ENCODE measurements at places on chromosomes 4 and X. TPM values are rescaled to one million over a fixed set of nuclear protein-coding genes. Genes with fewer than 3 reads are reported as not detected.

DNA sequence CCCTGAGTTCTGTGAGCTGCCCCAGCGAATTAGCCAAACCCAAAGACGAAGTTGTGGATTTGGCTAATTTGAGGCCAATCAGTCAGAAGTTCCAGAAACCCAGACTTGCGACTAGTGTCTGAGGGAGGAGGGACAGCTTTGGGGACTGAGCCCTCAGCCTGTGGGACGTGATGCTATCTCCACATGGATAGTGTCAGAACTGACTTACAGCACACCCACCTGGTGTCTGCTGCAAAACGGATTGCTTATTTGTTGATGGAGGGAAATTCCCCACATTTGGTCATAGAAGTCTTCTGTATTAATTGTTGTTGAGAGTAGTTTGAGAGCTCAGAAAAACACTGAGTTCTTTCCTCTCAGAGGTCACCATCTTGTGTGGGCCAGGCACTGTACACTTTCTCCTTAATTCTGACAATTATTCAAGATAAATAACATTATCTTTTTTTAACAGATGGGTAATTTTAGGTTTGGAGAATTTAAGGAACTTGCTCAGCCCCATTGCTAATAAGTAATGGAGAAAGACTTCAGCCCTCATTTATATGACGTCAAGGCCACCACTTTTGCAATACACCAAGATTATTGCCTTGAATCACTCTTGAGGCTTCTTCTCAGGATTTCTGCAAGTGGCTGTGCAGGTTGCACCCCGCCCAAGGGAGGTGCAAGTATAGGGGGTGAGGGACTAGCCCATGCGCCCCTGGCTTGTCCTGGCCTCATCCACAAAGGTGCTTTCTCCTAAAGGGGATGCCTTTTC is 16.7 kb downstream of the CLRN2 start:
- no peak for DNase-seq

Gene NPFFR2
- total RNA-seq: 0.60 TPM

DNA sequence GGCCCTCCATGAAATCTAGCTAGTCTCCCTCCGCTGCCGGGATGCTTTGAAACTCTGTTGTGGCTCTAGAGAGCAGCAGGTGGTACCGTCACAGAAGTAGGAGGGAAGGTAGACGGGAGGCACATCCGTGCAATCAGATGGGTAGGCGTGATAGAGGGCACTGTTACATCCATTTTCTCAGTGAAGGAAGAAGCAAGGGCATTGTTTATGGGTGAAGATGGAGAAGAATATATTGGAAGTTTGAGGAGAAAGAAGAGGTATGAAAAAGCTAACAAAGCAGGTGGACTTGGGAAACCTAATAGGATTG is 1.3 kb downstream of the ANAPC4 start:
- DNase-seq: no peak

Gene MGARP
- total RNA-seq: 0.75 TPM

Gene KIF4A
- 1.0 TPM for total RNA-seq

Gene FANCB
- 1.8 TPM for total RNA-seq

- no peak for DNase-seq
Measured at GRCh38 chr4:25892796-25893195, 21.2 kb upstream of the SMIM20 start.

DNA sequence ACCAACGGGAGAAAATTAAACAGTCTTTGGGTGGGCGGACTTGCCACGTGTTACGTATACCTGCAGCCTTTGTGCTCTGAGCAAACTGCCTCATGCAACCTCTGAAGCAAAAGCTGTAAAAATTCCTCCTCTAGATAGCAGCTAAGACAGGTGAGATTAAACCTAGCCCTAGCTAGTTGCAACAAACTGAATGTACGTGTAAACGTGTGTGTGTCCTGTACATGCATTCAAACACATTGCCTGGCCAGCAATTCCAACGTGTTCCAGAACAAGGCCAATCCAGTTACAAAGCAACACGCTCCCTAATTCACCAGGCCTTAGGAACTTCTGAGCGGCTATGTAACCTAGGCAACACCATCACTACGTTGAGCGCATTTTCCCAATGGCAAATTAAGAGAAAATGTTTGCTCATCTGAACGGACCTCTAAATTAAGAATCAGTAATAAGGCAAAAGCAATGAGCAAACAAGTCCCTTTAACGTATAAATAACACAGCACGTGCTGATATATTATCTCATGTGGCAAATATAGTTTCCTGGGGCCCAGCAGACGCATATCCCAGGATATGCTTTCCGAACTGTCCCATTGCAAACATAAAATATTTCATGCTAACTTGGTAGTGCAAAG is 792 bp downstream of the PPID start:
- no peak for DNase-seq

Gene SRPX
- total RNA-seq: 46.1 TPM

GRCh38 chrX:102832661-102833060 is 104.4 kb upstream of the RAB40AL start:
- DNase-seq: no peak

Gene ADGRG4
- total RNA-seq: 1.0 TPM

DNA sequence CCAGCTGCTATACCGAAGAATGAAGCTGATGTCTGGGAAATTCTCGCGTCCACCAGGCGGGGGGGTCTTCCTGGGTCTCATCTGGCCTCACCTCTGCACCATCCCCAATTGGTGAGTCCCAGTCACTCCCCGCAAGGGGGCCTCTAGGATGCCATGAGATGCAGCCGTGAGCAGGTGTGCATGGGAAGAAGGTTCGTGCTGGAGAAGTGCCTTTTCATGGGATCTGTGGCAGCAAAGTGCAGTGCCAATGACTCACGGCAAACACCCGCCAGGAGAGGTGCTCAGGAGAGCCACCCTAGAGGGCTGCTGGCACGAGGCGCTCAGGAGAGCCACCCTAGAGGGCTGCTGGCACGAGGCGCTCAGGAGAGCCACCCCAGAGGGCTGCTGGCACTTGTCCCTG is 55.1 kb downstream of the CPZ start:
- peak; percentile 15 for DNase-seq

DNA sequence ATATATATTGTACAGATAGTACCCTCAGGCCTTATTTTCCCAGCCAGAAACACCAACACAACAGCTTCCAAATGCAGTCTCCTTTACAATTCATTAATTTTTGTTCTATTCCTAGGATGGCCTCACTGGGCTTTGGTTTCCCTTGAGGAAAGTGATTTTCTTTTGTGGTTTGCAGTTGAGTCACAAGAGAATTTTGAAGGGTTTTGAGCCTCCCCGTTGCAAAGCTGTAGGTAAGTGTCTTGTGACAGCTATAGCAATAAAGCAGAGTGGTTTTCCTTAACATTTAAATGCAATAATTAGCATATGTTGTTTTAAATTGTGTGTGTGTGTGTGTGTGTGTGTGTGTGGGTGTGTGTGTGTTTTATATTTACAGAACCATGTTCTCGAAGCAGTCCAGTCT is 54.1 kb upstream of the WDR17 start:
- DNase-seq: no peak

Gene ANK2
- 31.4 TPM for total RNA-seq

- no peak for DNase-seq
Measured at GRCh38 chrX:13565511-13565910, 3.9 kb upstream of the EGFL6 start.

DNA sequence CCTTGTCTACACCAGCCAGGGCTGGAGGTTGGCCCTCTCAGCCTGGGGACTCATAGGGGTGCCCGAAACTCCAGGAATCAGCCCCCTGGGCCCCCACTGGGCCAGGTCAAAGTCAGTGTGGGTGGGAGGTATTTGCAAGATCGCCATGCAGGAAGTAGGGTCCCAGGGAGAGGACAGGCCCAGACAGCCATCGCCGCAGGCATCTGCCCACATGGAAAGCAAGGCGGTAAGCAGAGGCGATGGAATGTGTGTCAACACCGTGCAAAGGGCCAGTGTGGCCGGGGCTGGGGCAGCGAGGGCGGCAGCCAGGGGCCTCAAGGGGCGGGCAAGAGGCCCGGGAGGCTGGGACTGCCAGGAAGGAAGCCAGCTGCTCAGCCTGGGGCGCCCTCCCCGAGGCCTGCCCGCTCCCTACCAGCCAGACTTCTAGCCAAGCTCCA is 19.3 kb upstream of the DUSP9 start:
- DNase-seq: no peak

GRCh38 chrX:32269866-32270265 is 941.5 kb downstream of the DMD start:
- no peak for DNase-seq

Gene OPHN1
- total RNA-seq: 11.4 TPM

Gene FRAS1
- total RNA-seq: 12.4 TPM

Gene OTUD6A
- not detected for total RNA-seq

GRCh38 chr4:32858971-32859370 is 2138.8 kb downstream of the PCDH7 start:
- DNase-seq: no peak

Gene MAPK10
- total RNA-seq: 178 TPM

DNA sequence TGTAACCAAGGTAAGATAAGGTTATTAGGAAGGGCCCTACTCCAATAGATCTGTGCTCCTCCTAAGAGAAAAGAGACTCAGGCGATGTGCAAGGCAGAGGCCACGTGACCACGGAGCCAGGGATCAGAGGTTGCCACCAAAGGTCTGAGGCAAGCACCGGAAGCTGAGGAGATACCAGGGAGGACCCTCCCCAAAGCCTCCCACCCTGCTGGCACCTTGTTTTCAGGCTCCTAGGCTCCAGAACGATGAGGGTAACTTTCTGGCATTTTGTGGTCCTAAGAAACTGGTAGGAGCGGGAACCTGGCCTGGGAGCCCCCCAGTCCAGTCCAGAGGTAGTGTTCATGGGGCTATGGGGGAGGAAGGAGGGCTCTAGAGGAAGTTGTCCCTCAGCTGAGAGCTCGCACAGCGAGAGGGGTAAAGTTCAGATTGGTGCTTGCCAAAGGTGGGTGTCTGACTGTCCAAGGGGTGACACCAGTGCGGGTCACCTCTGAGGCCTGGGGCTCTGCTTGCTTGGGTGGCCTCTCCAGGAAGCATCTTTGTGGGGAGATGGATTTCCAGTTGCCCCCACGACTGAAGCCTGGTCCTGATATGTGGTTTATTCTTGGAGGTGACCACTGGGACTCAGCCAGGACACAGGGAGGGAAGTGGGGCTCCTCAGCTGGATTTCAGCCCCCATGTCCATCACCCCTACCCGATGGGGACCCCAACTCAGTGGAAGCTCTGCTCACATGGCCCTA is 7.5 kb upstream of the LETM1 start:
- no peak for DNase-seq

Measured in ureter (tissue), 1 donor.